Gastrocnemius medialis (tissue), 4 donors: ENCODE measurements at places on chromosomes 5 and 9. TPM values are rescaled to one million over a fixed set of nuclear protein-coding genes. Genes with fewer than 3 reads are reported as not detected.

ANXA2R gene
- total RNA-seq: 1.1 TPM

C8G gene
- not detected for total RNA-seq

NEURL1B gene
- 18.8 TPM for total RNA-seq

SEMA5A gene
- total RNA-seq: 0.46 TPM

STK32A gene
- 0.36 TPM for total RNA-seq

RECK gene
- 2.9 TPM for total RNA-seq

RETREG1 gene
- total RNA-seq: 94.2 TPM

ARSB gene
- 8.3 TPM for total RNA-seq

GRCh38 chr5:132271251-132272246, 14.1 kb downstream of the PDLIM4 start:
- no peak for DNase-seq

DNA sequence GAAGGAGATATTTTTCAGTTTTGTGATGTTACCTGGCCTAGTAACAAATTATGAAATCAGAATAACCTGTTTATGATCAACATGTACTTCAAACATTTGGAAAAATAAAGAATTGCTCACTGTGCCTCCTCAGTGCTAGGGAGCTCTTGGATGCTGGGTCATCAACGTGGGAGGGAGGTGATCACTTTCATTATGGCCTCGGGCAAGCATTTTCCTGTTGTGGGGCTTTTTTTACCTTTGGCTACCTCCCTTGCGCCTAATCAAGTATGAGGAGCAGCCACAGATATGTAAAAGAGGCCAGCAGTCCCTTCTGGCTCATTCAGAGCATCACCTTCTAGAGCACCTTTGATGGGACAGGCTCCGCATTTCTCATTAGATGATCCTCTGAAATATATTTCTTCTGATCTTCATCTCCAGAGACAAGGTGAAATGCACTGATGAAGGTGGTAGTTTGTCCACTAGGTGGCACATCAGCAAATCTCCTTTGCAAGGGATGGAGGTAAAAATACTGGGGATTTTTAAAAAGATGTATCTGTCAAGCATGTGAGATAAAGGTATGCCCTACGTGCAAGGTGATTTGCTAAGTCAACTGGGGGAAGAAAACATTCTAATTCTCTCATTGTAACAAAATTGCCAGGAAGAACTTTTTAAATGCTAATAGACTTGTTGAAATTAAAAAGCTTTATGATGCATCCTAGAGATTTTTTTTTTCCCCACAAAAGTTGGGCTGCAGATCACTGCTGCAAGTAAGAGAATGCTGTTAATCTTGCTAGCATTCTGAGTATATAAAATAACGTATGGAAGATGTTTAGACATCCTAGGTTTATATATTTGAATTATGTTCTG, 218.2 kb downstream of the MAST4 start:
- DNase-seq: no peak

DNA sequence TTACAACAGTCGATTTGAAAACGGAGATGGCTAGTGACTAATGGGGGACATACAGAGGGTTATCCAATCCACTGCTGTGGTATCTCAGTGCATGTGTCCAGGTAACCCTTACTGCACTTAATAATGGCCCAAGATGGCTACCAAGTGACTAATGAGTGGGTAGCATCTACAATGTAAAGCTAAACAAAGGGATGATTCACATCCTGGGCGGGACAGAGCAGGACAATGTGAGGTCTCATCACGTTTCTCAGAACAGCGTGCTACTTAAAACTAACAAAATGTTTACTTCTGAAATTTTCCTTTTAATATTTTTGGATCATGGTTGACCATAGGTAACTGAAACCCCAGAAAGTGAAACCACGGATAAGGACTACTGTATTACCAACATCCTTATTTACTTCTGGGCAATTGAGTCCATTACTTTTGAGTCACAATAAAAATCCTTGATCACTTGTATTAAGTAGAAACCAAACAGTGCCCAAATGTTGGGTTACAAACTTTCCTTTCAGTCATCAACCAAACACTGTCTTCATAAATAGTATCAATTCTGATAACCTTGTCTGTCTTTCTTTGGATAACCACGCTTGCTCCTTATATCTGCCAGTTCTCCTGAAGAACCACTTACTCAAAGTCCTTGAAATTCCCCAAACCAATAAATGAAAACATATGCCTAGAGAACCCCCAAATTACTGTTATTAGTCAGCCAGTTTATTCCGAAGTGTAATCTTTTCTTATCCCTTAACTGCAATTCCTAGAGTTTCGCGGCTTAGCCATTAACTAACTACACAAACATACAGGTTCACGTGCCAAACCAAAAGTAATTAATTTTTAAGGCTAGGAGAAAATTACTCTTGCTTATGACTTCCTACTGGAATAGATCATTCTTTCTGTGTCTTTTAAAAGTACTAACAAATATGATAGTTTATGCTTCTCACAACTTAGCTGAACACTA, 59.7 kb downstream of the ELL2 start:
- no peak for DNase-seq

DNA sequence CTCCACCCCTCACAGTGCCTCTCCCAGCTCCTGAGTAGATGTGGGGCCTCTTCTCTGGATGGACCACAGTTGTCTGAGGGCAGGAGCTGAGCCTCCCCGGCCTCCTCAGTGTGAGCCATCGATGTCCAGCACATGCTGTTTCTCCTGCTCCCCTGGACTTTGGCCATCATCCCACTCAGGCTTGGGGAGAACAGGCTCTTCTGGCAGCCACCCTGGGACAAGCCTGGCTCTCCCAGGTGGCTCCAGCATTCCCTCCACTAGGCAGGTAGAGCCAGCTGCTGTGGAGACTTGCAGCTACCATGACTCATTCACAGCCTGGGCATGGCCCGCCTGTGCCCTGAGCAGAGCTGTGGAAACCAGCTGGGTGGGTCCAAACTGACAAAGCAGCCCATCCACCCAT, 77.0 kb downstream of the CSNK1A1 start:
- peak; percentile 34 for DNase-seq

- no peak for DNase-seq
Measured at GRCh38 chr9:19516348-19516747, 107.5 kb downstream of the ACER2 start.

DNA sequence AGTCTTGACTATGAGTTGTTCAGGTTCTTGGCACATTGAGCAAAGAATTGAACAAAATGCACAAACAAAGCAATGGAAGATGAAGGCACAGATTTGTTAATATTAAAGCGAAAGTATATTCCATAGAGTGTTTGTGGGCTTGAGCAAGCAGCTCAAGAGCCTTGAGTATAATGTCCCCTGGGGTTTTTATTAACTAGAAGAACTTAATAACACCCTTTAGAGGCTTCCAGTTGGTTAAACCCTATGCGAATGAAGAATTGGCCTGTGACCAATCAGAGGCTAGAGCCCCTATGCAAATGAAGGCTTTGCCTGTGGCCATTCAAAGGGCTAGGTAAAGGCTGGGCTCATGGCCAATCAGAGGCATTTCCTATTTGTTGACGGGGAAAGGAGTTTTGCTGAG, 135.3 kb upstream of the IL12B start:
- no peak for DNase-seq

GRCh38 chr5:53364061-53364460, 116.4 kb upstream of the FST start:
- DNase-seq: no peak

DNA sequence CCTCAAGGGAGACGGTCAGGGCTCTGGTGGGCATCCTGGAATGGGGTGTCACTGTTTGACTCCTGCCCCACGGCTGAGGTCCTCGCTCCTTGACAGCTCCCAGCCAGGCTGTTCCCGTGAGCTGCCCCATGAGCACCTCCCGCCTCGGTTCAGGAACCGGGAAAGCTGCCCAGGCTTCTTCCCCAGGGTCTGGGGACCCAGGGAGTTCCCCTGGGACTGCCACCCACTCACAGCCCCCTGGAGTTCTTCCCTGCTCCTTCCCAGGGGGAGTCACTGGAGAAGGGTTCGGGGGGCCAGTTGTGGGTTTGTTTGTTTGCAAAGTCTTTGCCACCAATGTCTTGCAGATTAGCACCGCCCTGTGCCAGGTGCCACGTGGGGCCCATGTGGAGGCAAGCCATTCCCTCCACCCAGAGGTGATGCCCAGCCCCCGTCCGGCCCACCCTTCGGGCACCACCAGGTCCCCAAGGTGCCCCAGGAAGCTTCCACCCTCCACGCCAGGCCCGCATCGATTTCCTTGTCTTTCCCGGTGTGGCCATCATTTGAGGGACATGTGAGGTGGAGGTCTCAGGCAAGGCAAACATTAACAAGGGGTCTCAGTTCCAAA, 1.3 kb downstream of the PLPP7 start:
- DNase-seq: no peak

DNA sequence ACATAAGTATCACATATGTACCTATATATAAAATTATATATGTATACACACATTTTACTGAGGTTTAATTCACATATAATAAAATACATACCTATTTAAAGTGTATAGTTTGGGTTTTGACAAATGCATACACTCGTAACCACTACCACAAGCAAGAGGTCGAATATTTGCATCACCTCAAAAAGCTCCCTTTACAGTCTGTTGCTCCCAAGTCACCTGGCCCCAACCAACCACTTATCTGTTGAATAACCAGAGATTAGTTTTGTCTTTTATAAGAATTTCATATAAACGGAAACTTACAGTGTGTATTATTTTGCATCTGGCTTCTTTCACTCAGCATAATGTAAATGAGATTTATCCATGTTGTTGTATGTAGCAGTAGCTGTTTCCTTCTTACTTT, 218.9 kb downstream of the MAT2B start:
- DNase-seq: no peak

DNA sequence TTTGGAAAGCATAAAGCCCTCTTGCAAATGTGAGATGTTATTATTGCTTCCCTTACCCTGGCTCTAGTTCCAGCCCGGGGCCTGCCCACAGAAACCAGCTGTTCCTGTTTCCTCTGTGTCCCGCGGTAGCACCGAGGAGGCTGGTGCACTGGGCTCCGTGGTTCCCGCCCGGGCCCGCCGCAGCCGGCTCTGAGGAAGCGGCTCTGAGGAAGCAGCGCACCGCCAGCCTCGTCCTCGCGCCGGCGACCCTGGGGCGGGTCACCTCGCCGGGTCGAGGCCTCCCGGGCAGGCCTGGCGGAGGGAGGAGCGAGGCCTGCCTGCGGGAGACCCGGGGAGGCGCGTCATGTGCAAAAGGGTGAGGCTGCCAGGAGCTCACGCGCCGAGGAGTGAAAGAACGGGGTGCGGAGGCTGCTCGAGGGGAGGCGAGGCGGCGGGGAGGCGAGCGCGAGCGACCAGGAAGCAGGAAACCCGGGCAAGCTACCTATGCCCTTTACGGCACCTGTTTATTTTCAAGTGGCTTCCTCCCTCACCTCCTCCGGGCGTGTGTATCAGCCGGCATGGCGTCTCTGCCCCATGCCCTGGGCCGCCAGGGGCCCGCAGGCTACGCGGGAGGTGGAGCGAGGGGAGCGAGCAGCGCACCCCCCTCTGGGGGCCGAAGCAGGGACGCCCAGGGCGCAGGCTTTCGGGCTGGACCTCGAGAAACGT, 61.3 kb upstream of the MEGF10 start:
- DNase-seq: peak; percentile 10

DNA sequence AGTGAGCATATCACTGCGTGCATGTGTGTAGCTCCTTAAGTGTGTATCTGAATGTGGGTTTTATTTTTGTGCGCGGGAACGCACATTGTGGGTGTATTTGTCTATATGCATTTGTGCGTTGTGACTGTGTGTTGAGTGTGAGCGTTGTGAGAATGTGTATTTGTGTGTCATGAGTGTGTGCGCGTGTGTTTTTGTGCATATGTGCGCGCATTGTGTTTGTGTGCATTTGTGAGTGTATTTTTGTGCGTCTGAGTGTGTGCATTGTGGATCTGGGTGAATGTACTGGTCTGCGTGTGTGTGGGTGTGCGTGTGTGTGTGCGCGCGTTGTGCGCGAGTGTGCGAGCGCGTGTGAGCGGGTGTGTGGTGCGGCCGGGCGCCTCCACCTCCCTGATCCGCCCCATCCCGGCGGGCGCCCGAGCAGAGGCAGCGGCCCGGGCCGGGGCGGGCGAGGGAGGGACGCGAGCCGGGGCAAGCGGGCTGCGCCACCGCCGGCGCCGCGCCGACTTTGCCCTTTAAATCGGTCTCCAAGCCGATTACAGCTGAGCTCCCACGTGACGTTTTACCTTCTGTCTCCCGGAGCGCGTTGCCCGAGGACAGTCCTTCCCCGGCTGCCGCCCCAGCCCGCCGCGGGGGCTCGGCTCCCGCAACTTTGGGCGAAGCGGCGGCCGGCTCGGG, at the start of gene RASGRF2:
RASGRF2 (plus strand) TSS at position 596 of the 675 bp plus-strand sequence. CDS start 376 bp downstream, outside the sequence.
- no peak for DNase-seq

- no peak for DNase-seq
Measured at GRCh38 chr5:123429993-123430392, 6.8 kb upstream of the CEP120 start.

DNA sequence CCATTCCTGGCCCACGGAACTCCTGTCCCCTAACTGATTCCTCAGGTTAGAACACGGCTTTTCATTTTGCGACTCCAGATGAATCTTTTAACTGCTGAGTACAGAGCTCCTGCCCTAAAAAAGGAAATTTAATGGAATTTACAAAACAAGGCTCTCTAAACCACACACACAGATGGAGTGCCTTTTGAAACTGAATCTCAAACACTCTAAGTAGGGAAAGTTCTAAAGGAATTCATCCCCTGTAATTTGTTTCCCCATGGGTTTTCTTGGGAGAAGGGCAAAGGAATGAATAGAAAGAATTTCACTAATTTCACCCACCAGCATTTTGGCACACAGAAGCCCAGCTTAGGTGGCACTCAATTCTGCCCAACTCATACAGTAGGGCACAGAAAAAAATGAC, 106.5 kb downstream of the THBS4 start:
- DNase-seq: no peak

DNA sequence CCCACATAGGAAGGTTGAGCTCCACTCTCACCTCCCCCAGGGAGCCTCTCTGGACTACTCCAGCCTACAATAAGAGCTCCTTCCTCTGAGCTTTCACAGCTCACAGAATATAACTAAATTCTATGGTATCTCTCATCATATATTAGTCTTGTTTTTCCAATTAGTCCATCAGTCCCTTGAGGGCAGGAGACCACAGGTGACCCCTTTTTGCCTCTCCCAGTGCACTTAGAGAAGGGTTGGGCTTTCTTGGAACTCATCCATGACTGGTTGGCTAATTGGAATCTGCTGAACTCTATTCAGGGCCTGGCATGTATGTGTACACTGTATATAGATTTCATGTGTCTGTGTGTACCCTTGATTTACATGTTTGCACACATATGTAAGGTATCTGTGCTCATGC, 50.4 kb upstream of the ARAP3 start:
- no peak for DNase-seq

GRCh38 chr9:36074870-36075532, 38.3 kb downstream of the RECK start:
- DNase-seq: peak; percentile 67
